ENCODE measurements at places on chromosomes 6 and 20.

DNA sequence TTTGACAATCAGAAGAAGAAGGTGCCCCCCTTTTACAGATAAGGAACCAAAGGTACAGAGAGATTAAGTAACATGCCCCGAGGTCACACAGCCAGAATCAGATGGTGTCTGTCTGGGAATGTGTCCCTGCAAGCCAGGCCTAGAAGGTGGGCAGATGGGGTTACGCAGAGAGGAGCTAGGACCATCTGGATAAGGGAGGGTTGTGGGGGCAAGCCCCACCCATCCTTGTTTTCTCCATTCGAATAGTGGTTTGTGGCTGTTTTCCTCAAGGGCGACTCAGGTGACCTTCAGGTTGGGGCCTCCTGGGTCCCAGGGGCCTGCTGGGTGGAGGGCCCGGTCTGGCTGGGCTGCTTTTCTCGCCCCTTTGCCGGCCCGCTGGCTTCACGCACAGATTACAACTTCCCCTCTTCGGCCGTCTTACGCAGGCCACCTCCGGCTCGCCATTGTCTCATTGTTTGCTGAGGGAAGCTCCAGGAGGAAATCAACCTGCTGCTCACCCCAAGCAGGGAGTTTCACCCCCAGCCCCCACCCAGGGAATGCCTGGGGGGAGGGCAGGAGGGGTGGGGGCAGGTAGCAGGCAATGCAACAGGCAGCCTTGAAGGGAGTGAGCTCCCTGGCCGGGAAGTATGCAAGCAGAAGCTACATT, 30.8 kb upstream of the CSNK2A1 start:
- DNase-seq: no peak

DNA sequence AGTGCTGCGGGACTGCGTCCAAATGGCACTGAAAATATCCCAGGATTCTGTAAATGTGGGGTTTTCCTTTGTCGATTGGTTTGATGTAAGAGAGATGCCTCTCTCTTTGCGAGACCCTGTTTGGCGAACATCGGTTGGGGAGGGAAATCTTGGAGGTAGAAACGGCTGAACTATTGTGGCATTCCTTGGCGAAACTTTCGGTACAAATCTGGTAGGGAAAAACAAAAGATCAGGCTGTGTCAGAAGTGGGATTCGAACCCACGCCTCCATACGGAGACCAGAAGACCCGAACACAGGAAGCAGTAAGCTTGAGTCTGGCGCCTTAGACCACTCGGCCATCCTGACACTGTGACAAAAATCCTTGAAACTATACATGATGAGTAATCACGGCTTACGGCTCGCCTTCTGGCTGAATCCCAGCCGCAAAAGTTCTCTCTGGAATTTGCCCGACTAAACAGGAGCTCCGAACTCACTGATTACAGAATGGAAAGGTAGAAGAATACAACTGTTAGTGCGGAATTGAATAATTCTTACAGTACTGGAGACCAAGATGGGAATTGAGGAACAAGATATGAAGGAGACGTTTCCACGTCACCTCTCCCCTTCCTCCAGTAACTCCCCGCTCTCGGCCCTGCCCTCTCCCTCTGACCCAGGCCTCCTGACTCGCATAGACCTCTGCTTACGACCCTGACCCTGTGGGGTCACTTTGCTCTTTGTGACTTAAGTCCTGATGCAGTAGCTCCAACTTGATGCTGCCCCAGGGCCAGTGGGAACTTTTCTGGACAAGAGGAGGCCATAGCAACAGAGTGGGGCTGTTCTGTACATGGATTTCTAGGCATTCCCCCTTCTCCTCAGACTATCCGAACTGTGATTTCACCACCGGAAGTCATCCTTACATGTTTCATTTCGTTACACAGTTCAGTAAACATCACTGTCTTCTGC, 132.8 kb upstream of the ZNF184 start:
- no peak for DNase-seq

DNA sequence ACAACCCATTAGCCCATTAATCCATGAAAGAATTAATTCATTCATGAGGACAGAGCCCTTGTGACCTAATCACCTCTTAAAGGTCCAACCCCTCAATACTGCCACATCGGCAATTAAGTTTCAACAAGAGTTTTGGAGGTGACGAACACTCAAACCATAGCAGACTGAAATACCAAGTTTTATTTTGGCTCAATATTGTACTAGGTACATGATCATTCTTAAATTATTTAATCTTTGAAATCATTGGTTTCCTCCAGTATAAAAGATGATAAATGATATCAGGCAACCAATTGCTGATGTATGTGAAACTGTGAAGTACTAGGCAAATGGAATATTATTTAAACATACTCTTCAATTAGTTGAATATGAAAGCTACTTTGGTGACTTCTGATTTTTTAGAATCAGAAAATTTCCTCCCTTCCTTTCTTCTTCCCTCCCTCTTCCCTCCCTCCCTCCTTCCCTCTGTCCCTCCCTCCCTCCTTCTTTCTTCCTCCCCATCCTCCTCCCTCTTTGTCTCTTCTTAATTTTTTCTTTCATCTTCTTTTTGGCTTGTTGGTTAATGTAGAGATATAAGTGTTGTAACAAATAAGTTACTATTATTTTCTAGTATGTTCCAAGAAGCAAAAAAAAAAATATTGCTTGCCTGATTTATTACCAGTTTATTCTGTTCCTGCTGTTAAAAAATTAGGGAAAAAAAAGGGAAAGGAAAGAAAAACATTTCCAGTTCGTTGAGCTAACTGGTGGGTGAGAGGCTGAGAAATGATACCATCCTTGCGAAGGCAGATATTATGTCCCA, 233.9 kb upstream of the ZNF217 start:
- no peak for DNase-seq

- DNase-seq: no peak
Measured at GRCh38 chr20:55160996-55161395, 685.6 kb downstream of the DOK5 start.

GRCh38 chr6:142118925-142119324, 13.8 kb upstream of the GJE1 start:
- no peak for DNase-seq

DNA sequence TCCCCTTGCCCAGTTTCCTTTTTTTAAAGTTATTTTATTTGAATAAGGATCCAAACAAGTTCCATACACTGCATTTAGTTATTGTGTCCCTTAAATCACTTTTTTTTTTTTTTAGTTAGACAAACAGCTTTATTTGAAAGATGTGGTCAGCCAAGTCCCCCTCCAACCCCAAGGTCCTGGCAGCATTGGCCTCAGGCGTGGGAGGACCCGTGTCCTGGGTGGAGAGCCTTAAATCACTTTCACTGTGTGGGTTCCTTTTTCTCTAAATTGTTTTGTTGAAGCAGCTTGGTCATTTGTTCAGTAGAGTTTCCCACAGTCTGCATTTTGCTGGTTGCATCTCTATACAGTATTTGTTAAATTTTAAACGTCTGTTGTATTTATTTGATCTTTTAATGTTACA, 5.2 kb upstream of the TBCC start:
- no peak for DNase-seq

DNA sequence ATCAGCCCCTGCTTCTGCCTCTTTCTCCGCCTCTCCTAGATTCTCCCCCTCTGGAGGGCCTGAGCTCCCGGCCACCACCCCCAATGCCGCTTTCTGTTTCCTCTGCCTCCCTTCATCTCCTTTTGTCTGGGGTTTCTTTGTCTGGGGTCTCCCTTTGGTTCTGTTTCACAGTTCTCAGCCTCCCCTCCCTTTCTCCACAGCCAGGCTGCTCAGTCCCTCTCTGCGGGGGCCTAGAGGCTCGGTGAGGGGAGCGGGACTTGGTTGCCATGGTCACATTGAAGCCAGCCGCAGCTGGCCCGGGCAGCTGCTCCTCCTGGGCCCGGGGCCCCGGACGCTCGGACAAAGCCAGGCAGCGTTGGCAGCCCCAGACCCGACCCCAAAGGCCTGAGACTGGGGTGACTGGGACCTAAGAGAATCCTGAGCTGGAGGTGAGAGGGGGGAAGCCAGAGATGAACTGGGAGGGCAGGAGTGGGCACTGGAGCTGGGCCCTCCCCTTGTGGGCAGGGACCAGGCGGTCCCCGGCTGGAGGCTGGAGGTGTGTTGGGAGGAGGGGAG, 3.5 kb upstream of the DDR1 start:
- DNase-seq: no peak

GRCh38 chr6:3603340-3604130, 146.7 kb upstream of the SLC22A23 start:
- DNase-seq: no peak

GRCh38 chr6:19121521-19121920, 715.6 kb upstream of the ID4 start:
- no peak for DNase-seq

DNA sequence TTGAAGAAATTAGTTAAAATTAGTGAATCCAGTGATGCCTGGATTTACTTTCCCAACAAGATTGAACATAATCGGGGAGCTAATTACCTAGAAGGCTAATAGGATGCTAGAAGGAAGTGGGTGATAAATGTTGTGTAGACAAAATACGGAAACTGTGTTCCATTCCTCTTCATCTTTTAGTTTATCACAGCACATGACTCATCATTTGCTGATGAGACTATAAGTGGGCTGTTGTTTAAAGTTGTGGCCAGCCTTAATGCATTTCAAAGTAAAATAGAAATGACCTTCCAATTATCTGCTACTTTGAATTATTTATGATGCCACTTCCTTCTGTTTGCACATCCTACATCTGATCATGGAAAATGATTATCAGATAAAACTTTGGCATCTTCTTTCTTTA, 43.4 kb downstream of the OGFRL1 start:
- DNase-seq: no peak

GRCh38 chr6:137982418-137983189, 115.5 kb downstream of the TNFAIP3 start:
- no peak for DNase-seq

- no peak for DNase-seq
Measured at GRCh38 chr6:63487103-63487813, 85.0 kb upstream of the LOC128125822 start.

- no peak for DNase-seq
Measured at GRCh38 chr6:149925974-149926777, 3.3 kb upstream of the RAET1G start.

- DNase-seq: no peak
Measured at GRCh38 chr6:82568290-82568993, 204.8 kb downstream of the TPBG start.

DNA sequence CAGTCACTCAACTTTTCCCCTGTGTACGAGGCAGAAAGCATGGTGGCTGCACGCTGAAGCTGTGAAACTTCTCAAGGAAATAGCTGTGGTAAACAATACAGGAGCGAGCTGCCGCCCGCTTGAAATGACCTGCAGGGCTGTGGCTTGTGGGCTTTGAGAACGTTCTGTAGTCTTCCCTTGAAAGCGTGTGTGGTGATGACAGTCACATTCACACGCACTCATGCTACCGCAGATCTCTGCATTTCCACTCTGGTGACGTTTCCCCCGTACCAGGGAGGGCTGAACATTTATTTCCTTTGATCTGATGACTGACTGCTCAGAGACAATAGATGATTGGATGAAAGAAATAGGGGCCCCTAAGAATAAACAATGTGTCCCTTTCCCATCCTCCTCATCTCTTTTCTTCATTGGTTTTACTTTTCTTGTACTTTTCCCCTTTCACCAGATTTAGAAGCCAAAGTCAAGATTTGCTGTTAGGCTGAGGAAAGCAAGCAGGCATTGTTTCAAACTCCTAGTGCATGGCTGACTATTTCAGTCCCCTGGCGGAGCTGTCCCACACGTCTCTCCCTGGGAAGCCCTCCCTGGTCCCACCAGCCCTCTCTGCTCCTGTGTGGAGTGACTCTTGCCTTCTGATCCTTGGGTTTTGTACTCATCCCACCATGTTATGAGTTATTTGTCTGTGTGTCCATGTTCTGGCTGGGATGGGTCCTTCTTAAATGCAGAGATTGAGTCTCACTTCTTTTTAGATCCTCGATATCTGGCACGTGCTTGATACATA, 3.9 kb downstream of the SYTL3 start:
- no peak for DNase-seq

DNA sequence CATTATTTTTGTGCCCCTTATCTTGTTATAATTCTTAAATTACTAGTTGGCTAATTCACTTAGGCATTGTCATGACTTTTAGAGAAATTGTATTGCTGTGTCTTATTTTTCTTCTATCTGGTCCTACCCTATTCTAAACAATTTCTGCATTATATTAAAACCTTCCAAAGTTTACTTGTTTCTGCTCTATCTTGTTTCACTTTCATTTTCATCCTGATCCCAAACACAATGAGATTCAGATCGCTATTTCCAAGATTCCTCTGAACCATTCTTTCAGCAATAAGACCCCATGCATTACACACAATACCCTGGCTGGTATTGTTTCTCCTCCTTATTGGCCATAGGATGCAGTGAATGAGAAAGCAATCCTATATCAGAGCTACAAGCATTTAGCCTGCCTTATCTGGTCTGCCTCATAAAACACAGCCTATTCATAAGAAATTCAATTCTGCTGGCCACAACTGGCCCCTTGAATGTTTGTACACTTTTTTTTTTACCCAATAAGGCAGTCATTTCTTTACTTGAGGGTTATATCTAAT, 69.9 kb upstream of the POU3F2 start:
- DNase-seq: no peak

DNA sequence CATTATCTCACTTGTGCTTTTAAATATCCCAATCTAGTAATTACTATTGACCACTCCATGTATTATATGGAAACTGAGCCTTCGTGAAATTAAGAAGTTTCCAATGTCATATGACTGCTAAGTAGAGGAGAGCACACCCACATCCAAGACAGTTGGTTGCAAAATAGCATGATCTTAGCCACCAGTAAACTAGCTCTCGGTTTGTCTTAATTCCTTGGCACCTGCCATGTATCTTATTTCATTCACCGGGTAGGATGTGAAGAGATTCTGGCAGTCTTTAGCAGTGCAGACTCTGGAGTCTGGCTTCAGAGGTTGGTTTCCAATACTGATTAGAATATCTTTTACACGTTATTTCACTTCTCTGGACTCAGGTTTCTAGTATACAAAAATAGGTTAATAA, 270.3 kb downstream of the LAMA2 start:
- DNase-seq: no peak

- no peak for DNase-seq
Measured at GRCh38 chr6:31091680-31092079, 20.7 kb downstream of the C6orf15 start.

GRCh38 chr20:32510120-32510600, 75.0 kb downstream of the NOL4L start:
- no peak for DNase-seq

- no peak for DNase-seq
Measured at GRCh38 chr6:31621320-31621939, 915 bp downstream of the PRRC2A start.

GRCh38 chr20:47206962-47207641, 149.4 kb downstream of the ZMYND8 start:
- DNase-seq: no peak

DNA sequence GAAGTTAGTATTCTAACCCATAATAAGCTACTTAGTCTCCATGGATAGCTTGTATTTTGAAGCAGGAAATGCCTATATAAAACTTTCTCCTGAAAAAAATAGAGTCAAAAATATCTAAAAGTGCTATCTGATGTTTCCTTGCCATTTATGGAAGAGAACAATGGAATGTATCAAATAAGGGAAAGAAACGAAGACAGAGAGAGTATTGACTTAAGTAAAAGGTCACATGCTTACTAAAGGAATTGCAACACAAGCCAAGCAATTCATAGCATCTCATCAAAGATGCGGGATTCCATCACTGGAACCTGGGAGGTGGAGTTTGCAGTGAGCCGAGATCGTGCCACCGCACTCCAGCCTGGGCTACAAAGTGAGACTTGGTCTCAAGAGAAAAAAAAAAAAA, 112.9 kb upstream of the DTNBP1 start:
- no peak for DNase-seq

GRCh38 chr20:63979229-63979556, 249 bp downstream of the SAMD10 start:
- no peak for DNase-seq
